ENCODE measurements at places on chromosomes 5 and 9.

DNA sequence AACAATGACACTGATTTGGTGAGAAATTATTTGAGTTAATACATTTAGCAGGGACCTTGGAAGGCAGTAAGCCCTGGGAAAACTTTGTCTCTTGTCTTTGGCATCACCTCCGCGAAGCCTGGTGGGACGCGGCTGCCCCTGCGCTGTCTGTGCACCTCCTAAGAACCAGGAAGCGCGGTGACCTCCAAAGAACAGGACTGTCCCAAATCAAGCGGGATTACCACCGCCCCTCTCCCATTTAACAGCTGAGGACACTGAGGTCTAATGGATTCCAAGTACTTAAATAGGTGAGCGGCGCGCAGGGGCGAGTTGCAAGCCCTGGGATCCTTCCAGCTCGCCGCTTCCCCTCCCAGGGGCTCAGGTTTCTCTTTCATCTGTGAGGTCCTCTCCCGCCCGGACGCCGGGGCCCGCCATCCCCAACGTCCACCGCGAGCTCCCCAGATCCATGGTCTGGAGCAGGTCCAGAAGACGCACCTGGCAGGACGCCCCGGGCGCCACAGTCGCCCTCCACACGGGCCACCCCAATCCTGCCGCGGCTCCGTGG, 432 bp downstream of the STARD4 start:
- H3K27me3 ChIP-seq, result no peaks in the 10 kb centered on the region
- H3K27ac ChIP-seq, result peak overlapping the region; percentile 98
- DNase-seq, result peak; percentile 13
- H3K4me1 ChIP-seq, result peaks cover 15% of the 10 kb centered on the region
- peak overlapping the region; percentile 93 for H3K4me3 ChIP-seq

GRCh38 chr5:141640698-141641097, 3.9 kb downstream of the RELL2 start:
- no peak overlapping the region for H3K27ac ChIP-seq
- H3K4me1 ChIP-seq, result peaks cover 25% of the 10 kb centered on the region
- peaks cover 20% of the 10 kb centered on the region for H3K36me3 ChIP-seq

- peaks cover 46% of the 10 kb centered on the region for H3K36me3 ChIP-seq
- H3K4me3 ChIP-seq, result peak overlapping the region; percentile 66
- no peaks in the 10 kb centered on the region for H3K27me3 ChIP-seq
Observed at GRCh38 chr9:98108531-98109031, 10.4 kb downstream of the TRIM14 start.

DNA sequence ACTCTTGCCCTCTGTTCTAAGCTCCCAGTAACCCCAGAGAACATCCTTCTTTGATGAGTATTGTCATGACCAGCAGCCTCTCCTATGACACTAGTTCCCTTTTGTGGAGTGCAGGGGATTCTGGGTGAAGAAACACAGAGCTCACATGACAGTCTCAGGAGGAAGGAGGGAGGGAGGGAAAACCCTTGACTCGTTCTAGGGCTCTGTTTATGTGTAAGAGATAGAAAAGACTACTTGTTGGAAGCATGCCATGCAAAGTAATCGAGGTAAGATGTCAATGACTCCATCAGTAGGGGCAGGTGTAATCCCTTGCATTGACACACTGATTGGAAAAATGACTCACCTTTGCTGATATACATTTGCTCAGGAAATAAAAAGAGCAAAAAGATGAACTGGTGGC, 190.2 kb upstream of the ELL2 start:
- peaks cover 7% of the 10 kb centered on the region for H3K27me3 ChIP-seq
- no peaks in the 10 kb centered on the region for H3K4me1 ChIP-seq
- no peak overlapping the region for H3K4me3 ChIP-seq

DNA sequence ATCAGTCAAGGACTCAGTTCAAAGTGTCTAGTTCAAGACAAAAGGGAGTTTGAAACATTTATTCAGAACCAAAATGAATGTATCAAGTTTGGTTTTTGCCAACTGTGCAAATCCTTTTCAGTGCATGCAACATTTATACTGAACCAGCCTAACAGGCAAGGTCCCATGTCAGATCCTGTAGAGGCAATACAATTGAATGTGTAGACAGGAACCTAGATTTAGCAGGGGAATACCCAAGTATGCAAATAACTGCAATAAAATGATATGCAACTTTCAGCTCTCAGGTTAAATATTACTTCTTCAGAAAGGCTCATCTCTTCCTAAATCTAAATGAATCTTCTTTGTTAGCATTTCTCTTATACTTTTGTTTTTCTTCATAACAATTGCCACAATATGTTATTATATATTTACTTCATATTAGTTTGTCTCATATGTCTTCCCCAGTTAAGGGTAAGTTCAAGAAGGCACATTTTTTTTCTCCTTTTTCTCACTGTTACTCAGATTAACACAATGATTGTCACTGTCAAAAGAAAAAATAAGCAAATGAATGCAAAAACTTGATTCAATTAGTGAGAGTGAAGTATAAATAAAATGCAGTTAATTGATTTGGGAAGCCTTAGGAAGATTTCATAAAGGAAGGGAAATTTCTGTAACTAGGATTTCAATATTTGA, 163.9 kb upstream of the RASA1 start:
- no peaks in the 10 kb centered on the region for H3K36me3 ChIP-seq
- H3K27ac ChIP-seq, result no peak overlapping the region
- H3K4me3 ChIP-seq, result no peak overlapping the region
- no peak for DNase-seq
- no peaks in the 10 kb centered on the region for H3K27me3 ChIP-seq
- H3K4me1 ChIP-seq, result peaks cover 29% of the 10 kb centered on the region

GRCh38 chr5:8956659-8957058, 589.2 kb downstream of the SEMA5A start:
- H3K4me3 ChIP-seq, result no peak overlapping the region
- H3K4me1 ChIP-seq, result no peaks in the 10 kb centered on the region
- H3K27me3 ChIP-seq, result no peaks in the 10 kb centered on the region
- DNase-seq, result no peak
- H3K36me3 ChIP-seq, result no peaks in the 10 kb centered on the region
- H3K27ac ChIP-seq, result no peak overlapping the region

Measured in effector memory CD8-positive, alpha-beta T cell (primary cell).